ENCODE measurements at places on chromosomes 3 and 15.
A peak's percentile ranks its signal among the peaks of the same experiment; 100 is the strongest.

- no peak for DNase-seq
These were observed 120.0 kb downstream of the PLD1 start for GRCh38 chr3:171690281-171690680.

GRCh38 chr15:74906067-74906449 lies 593 bp downstream of the FAM219B start:
- no peak for DNase-seq

- DNase-seq, result no peak
These were observed 284.5 kb upstream of the TLE3 start for GRCh38 chr15:70382009-70382749.

GRCh38 chr3:71305231-71306206 lies 278.0 kb downstream of the FOXP1 start:
- DNase-seq, result peak; percentile 36

DNA sequence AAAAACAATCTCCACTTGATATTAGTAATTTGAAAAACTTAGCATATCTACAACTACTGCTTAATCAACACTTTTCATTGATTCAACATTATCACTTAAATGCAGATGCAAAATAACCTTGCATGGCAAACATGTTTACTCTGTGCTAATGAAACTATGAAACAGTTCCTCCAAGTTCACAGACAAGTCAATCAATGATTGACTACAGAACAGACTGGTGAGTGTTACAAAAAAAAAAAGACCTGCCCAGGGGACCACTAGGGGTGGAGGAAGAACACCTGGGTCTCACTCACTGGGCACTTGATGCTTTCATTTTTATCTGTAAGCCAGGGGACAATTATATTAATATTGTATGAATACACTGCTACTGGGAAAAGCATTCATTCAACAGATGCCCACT lies 4.3 kb upstream of the NR2C2 start:
- no peak for DNase-seq

GRCh38 chr15:75042730-75043508 lies 19.5 kb downstream of the PPCDC start:
- peak; percentile 79 for DNase-seq

DNA sequence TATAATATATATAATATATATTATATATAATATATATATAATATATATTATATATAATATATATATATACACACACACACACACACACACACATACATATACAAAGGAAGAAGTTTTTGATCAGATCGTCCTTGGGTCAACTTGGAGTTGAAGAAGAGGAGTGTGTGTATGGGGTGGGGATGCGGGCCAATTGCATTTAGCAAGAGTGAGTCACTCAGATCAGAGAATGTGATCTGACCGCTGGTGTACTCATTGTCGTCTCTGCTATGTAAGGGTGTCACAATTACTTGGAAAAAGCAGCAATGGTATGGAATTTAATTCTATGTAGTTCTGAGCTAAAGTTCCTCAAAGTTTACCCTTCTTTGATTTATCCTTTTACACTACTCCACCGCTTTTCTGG lies 4.6 kb upstream of the VGLL3 start:
- no peak for DNase-seq

GRCh38 chr3:38129058-38129457 lies 7.9 kb downstream of the ACAA1 start:
- DNase-seq, result no peak

DNA sequence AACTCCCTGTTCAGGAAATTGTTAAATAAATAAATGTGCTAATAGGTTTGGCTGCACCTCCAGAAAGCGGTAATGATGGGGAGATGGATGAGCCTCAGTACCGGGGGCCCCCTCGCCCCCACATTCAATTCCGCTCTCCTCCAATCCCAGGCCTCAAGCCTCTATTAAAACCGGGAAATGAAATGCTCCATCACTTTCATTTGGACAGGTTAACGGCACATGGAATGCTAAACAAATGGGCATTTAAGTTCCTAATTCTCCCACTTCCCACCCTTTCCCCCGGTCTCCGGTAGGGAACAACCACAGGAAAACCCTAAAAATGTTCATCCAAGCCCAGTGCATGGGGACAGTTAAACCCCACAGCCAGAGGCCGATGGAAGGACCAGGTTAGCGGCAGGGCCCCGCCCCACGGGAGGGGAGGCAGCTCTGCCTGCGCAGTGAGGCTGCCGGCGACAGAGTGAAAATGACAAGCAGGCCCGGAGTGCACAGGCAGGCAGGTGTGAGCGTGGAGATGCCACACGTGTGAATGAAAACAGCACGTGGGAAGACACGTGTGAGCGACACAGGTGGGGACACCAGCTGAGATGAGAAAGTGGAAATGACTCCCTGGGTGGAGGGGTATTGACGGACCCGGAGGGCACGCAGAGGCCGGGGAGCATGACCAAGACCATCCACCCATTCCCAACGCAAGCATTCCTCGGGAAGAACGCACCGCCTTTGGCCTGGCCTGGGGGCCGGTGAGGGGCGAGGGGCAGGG lies 28.1 kb downstream of the RNU5B-1 start:
- no peak for DNase-seq

- DNase-seq, result no peak
These were observed 81.0 kb downstream of the CDC25A start for GRCh38 chr3:48107227-48107626.

DNA sequence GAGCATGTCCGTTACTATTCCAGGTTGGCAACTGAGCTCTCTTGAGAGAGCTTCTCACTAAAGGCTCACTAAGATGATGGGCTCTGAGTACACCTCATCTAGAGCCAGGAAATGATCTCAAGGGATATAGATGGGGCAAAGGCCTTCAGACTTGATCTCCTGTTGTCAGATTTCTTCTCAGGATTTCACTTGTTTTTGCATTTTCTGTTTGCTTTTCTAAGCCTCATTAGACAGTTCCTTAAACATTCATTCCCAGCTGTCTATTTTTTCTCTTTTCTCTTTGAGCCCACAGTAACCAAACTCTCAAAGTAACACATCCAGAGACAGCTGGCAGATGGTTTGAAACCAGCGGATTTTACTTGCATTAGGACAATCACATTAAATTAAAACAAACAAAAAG lies 28.4 kb upstream of the ARL8B start:
- DNase-seq, result no peak

DNA sequence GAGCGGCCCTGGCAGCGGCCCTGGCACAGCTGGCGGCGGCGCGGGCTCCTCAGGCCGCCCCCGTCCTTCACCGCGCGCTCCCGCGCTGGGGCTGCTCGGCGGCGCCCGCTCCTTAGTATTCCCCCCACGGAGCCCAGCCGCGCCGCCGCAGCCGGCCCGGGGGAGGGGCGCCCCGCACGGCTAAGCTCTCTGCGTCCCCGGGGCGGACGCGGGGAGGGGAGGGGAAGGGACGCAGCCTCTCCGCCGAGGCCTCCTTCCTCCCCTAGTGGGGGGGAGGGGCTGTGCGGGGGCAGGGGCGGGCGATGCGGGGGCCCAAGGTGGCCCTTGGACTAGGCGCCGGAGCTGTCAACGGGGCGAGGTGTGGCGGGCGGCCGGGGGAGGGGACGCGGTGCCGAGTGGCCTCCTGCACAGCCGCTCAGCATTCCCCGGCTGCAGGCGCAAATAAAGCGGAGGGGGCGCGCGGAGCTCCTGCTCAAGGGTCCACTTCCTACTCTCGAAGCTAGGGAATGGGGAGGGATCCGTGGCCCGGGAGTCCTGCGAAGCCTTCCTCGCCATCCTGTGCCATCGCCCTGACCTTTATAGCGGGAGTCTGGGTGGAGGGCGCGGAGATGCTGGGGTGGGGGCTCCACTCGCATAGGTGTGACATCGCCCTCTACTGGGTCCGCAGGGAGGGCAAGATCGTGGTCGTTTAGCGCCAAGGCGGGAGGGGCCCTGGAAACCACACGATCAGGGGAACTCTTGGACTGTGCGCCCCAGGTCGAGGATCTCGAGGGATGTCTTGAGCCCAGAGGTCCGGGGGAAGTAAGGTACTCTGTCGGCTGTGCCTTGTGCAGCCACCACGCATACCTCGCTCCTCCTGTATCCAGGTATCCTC lies 22.2 kb downstream of the EPHB3 start:
- DNase-seq, result no peak

DNA sequence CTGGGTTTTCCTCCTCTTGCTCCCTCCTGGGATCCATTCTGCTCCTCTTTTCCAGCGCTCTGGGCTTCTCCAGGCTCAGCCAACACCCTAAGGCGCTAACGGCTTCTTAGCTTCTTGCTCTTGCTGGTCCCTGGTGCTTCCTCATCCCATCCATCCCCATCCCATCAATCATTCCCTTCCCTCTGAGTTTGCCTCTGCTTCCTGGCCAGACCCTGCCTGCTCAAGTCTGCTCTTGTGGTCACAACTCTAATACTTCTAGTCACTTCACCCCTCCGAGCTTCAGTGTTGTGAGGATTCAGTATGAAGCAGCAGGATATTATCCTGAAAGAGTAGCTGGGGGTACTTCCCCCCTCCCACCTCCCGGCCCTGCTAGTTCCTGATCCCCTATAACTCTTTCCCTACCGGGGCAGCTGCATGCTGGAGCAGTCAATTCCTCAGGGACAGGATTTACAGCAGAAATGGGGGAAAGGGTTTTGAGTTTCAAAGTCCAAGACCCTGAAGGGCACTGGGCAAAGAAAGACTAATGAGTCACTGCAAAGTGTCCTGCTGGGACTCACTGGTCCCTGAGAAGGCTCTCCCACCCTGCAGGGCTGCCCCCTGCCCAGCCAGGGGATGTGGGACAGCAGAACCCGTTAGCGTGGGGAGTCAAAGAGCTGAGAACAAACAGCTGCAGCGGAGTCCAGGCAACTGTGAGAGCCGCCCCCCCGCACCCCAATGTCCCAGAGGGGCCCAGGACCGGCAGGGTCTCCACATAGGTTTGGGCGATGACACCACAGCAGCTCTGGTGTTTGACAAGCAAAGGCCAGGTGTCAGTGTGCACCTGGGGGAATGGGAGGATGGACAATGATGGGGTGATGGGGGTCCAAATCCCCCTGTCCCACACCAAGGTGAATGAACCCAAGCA lies 2.3 kb upstream of the SYNM start:
- DNase-seq, result no peak

DNA sequence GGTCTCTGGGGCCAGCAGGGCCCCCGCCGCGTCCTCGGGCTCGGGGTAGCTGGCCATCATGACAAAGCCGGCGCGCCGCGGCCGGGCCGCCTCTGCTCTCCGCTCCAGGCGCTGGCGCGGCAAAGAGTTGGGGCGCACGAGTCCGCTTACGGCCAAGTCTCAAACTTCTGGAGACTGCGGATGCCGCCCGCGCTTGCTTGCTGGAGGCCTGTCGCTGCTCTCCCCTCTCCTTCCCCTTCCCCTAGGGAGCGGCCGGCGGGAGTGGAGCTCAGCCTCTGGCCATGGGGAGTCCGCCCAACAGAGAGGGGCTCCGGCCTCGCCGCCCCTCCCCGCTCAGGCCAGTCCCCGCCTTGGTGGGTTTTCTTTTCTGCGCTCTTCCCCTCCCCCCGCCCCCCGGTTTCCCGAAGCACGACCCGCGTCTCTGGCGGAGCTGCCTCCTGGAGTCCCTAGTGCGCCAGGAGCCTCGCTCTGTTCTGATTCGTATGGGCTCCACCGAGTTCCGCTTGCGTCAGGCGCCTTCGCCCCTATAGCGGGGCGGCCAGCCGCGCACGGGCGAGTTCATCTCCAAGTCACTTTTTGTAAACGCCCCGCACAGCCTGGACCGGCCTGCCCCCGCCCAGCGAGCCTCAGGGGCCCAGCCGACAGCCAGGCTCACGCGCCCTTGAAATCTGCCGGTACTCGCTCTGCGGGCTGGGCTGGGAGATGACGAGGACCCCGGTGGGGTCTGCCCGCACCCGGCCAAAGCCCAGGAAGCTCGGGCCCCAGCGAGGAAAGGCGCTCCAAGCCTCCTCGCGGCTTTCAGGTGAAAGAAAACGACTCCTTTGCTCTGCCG lies at the start of the genes FOXL2 and FOXL2NB:
Gene FOXL2 (minus strand): TSS at position 475 of the 832 bp plus-strand sequence. CDS start 415 bp downstream, at position 60.
Gene FOXL2NB (plus strand): TSS at position 555 of the 832 bp plus-strand sequence. CDS start 148 bp downstream, at position 703.
- peak; percentile 71 for DNase-seq

DNA sequence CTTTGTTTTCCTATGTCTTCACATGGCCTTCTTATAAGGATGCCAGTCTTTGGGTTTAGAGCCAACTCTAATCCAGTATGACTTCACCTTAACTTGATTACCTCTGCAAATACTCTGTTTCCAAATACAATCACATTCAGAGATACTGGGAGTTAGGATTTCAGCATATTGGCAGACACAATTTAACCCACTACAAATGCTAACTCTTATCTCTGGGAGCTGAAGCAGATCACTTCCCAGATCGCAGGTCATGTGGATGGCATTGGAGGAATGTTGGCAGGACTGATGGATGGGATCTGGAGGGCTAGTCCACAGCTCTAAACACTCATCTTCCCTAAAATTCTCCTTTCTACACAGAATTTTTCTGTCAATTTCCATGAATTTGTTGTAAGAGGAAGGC lies 46.2 kb upstream of the ADGRG7 start:
- no peak for DNase-seq

DNA sequence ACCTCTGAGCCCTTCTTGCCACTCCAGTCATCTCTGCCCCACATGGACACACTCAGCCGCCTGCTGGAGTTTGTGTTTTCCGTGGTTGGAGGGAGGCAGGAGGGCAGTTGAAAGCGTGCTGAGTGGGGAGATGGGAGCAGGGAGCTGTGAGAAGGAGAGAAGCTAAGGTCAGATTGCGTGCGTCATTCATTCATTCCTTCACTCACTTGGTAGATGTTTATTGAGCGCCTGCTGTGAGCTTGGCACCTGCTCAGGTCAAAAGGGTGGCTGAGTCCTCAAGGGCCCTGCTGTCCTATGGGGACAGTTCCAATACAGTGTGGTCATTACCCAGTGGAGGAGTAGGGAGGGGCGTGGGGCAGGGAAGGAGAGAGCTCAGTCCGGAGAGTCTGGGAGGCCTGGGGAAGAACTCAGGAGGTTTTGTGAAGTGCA lies 23.5 kb downstream of the LIMD1 start:
- DNase-seq, result no peak

DNA sequence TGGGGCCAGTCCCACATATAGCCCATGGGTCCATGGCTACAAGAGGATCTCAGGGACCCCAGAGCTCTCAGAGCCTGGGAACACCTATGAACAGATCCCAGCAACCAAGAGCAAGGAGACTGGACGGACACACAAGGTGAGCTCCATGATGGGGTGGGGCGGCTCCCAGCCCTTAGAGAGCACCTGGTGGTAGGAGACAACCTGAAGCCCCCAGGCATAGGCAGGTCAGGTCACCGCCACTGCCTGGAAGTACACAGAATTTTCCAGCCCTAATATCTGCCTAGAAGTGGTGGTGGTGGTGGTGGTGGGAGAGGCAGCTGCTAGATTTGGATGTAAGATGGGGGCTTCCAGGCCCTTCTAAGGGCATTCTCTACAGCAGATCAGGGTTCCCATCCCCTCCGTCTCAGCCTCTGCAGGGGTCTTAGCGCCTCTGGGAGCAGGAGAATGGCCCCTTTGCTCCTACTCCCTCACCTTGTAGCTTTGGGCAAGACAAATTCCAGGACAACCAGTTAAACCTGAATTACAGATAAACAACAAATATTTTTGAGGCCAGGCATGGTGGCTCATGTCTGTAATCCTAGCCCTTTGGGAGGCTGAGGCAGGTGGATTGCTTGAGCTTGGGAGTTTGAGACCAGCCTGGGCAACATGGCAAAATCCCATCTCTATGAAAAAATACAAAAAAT lies 9.2 kb downstream of the SH2D7 start:
- peak; percentile 34 for DNase-seq
